ENCODE measurements at places on chromosomes 7 and 10.

DNA sequence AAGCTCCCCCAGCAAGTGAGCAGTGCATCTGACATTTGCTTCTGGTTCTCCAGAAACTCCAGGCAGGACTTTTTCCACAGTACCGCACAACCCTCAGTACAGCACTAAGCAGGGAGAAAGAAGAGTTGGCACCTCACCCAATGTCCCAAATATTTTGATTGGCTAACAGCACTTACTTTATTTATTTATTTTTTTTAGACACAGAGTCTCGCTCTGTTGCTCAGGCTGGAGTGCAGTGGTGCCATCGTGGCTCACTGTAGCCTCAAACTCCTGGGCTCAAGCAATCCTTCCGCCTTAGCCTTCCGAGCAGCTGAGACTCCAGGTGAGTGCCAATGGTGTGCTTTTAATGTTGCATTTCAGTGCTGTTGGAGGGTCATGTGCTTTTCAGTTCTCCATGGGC, 200.3 kb upstream of the ZMIZ1 start:
- no peak for DNase-seq

- DNase-seq = no peak
Measured at GRCh38 chr10:60913071-60913470, 30.9 kb downstream of the RHOBTB1 start.

GRCh38 chr7:155490697-155491628, 33.0 kb downstream of the EN2 start:
- DNase-seq = no peak

- no peak for DNase-seq
Measured at GRCh38 chr10:66981361-66982052, 55.7 kb downstream of the LRRTM3 start.

DNA sequence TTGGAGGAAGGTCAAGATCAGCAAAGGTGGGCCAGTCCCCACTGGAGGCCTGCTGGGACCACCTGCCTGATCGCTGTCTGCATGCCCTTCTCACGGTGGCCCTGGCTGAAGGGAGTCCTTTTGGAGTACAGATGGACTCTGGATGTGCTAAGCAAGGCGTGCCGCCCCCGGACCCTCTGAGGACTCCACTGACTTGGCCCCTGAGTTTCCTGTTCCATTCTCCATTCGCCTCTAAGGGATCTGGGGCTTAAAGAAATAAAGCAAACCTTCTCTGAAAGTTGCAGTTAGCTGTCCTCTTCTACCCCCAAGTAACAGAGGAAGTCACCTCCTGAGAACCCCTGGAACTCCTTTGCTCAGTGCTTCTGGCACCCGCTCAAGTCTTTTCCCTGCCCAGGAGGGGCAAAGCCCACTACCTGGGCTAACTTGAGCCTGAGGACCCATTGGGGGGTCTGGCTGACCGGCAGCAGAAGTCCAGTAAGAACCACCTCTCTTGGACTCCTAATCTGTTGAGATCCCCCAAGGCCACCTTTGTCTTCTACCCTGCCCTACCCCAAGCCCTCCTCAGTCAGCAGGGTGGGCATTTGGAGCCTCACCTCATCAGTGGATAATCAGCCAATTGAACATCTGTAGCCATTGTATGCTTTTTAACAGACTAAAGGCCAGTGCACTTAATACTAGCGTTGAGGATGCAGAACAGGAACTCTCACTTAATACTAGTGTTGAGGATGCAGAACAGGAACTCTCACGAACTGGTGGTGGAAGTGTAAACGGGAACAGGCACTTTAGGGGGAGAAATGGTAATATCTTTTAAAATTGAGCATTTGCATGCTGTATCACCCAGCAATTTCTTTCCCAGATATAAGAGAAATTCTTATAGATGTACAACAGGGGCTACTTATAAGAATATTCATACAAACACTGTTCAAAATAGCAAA, 2.2 kb downstream of the TBATA start:
- DNase-seq = no peak

DNA sequence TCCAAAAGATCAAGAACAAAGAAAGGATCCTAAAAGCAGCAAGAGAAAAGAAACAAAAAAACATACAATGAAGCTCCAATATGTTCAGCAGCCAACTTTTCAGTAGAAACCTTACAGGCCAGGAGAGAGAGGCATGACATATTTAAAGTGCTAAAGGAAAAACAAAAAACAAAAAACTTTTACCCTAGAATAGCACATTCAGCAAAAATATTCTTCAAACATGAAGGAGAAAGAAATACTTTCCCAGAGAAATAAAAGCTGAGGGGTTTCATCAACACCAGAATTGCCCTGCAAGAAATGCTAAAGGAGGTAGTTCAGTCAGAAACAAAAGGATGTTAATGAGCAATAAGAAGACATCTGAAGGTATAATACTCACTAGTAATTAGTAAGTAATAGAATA, 753.5 kb upstream of the POT1 start:
- no peak for DNase-seq

GRCh38 chr7:100374601-100375000, 1.3 kb downstream of the PILRA start:
- DNase-seq = no peak

DNA sequence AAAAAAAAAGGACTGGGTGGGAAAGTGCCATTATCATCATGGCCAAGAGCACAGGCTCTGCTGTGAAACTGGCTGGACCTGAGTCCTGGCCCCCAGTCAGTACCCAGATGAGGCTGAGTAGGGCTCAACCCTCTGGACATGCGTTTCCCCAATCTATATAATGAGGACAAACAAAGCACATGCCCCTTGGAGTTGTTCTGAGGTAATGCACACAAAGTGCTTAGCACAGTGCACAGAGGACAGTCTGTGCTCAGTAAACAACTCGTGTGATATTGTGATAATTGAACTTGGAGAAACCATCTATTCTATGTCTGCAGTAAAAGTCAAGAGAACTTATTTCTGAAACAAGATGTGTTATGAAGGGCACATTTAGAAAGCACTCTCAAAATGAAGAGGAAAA, 138.8 kb downstream of the KCNMA1 start:
- no peak for DNase-seq

DNA sequence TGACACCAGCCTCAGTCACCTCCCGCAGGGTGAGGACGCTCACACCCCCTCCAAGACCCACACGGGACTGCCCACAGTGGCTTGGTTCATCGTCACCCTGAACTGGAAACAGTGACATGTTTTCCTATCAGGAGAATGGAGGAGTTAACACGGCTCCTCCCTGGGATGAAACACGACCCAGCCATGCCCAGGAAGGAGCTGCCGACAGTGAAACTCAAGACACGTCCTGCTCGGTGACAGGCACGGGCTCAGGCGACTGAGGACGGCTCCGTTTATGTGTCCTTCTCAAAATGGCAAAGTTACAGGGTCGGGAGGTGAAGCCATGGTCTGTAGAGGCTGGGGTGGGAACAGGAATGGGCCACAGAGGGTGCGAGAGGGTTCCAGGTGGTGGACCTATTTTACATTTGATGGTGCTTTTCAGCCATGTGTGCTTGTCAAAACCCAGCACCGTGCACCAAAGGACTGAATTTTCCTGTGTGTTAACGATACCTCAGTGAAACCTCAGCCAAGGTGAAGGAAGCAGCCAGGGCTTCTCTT, 272.4 kb downstream of the ADARB2 start:
- DNase-seq = no peak

Measured in erythroblast (primary cell).